ENCODE measurements at places on chromosomes 2 and 18.

GRCh38 chr2:150610670-150611279 is 123.3 kb upstream of the RND3 start:
- DNase-seq = no peak

GRCh38 chr2:203584784-203585183 is 49.7 kb upstream of the RAPH1 start:
- no peak for DNase-seq

DNA sequence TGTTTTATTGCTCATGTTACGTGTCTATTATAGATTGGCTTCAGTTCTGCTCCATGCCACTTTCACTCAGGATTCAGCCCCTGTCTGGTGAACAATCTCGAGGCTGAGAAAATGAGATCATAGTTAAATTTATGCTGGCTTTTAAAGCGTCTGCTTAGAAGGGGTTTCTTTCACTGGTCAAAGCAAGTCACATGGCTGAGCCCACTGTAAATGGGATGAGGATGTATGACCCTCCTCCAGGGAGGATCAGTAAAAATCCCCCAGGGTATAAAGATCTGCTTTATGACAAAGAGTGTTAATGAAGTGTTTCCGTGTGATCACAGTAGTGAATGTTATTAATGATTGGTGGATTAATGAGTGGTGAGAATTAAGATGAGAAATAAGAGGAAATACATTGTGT is 6.2 kb upstream of the PLCL1 start:
- DNase-seq = no peak

DNA sequence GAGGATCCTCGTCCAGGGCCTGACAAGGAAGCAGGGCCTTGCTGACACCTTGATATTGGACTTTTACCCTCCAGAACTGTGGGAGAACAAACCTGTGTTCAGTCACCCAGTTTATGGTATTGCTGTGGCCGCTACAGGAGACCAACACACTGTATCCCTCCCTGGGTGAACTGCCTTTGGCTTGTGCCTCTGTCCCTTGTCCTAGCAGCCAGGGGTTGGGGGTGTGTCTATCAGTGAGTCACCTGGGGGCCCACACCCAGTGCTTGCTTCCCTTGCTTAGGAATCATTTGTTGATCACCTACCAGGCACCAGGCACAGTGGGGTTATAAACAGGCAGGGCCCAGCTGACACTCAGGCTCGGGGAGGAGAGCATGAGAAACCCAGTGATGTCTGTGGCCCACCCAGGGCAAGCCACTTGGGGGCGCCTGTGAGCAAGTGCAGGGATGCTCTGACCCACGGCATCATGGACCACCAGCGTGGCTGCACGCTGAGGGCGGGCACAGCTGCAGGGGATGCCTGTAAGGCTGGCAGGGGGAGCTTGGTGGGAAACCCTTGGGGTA is 17.1 kb downstream of the TMEM185B start:
- DNase-seq = peak; percentile 32

- DNase-seq = no peak
Measured at GRCh38 chr2:23008440-23008839, 376.5 kb upstream of the KLHL29 start.

GRCh38 chr2:10397297-10397875 is 50.7 kb downstream of the ODC1 start:
- no peak for DNase-seq
